ENCODE measurements at places on chromosomes 4 and X. TPM values are rescaled to one million over a fixed set of nuclear protein-coding genes. Genes with fewer than 3 reads are reported as not detected.

The CDKN2AIP gene
- 6.4 TPM for total RNA-seq

The VCX3A gene
- total RNA-seq: not detected

The ARHGAP24 gene
- total RNA-seq: 1.3 TPM

The ADH1A gene
- not detected for total RNA-seq

- DNase-seq: no peak
- no peak overlapping the region for H3K4me3 ChIP-seq
- no peak overlapping the region for H3K27ac ChIP-seq
- H3K4me1 ChIP-seq: no peaks in the 10 kb centered on the region
- H3K27me3 ChIP-seq: no peaks in the 10 kb centered on the region
Observed at GRCh38 chrX:15158736-15159406, 111.0 kb downstream of the ASB9 start.

DNA sequence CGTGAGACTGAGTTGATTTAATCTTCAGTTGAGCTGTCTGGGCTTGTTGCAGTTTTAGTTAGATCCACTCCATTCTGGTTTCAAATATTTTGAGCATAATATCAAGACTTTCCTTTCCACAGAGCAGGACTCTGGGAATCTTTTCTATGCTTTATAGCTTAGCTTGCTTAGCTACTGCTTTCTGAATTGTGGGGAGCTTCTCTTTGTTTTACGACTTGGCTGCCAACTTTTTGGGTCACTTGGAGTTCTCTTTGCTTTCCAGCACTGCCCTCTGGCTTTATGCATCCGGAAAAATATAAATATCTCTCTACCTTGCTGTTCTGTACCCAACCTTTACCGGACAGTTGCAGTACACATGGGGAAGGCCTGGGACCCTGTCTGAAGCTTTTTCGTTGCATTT is 292.1 kb downstream of the STIM2 start:
- no peak overlapping the region for H3K27ac ChIP-seq
- H3K4me1 ChIP-seq: no peaks in the 10 kb centered on the region
- DNase-seq: no peak
- H3K36me3 ChIP-seq: no peaks in the 10 kb centered on the region
- no peak overlapping the region for H3K4me3 ChIP-seq
- H3K27me3 ChIP-seq: no peaks in the 10 kb centered on the region

- no peaks in the 10 kb centered on the region for H3K36me3 ChIP-seq
- H3K4me3 ChIP-seq: peak within 1 kb of the TSS; percentile 59
- peak; percentile 48 for DNase-seq
- H3K4me1 ChIP-seq: peaks cover 2% of the 10 kb centered on the region
- no peaks in the 10 kb centered on the region for H3K27me3 ChIP-seq
- peak within 1 kb of the TSS; percentile 93 for H3K27ac ChIP-seq
Observed at GRCh38 chr4:48268956-48269860, at the start of gene TEC. Gene TEC, minus strand, starts transcription at chr4:48269838. Its CDS starts 41,224 bp downstream, at chr4:48228614.

- H3K4me3 ChIP-seq: no peak overlapping the region
- H3K36me3 ChIP-seq: no peaks in the 10 kb centered on the region
- H3K27me3 ChIP-seq: no peaks in the 10 kb centered on the region
- H3K27ac ChIP-seq: no peak overlapping the region
- no peaks in the 10 kb centered on the region for H3K4me1 ChIP-seq
Observed at GRCh38 chrX:10296576-10296975, 139.8 kb downstream of the CLCN4 start.

DNA sequence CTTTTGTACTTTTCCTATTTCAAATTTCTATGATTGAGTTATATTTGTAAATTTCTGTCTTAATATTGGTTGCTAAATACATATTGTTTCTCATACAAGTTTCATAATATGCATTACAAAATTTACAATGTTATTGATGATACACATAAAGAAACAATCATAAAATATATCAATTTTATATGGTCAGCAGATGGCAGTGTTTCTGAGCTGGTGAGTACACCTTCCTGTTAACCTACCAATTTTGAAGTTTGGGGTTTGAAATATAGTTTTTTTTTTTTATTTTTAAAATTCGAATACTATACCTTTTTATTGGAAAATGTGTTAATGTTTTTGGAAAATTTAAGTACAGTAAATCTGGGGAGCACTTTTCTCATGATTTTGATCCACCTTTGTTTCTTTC is 1953.1 kb upstream of the ADGRL3 start:
- H3K4me3 ChIP-seq: no peak overlapping the region
- no peaks in the 10 kb centered on the region for H3K27me3 ChIP-seq
- no peaks in the 10 kb centered on the region for H3K4me1 ChIP-seq
- H3K27ac ChIP-seq: no peak overlapping the region
- no peaks in the 10 kb centered on the region for H3K36me3 ChIP-seq
- no peak for DNase-seq

- H3K27me3 ChIP-seq: no peaks in the 10 kb centered on the region
- no peak for DNase-seq
- H3K4me1 ChIP-seq: no peaks in the 10 kb centered on the region
- no peaks in the 10 kb centered on the region for H3K36me3 ChIP-seq
- H3K4me3 ChIP-seq: no peak overlapping the region
Observed at GRCh38 chr4:152451496-152451895, 84.4 kb downstream of the FBXW7 start.

DNA sequence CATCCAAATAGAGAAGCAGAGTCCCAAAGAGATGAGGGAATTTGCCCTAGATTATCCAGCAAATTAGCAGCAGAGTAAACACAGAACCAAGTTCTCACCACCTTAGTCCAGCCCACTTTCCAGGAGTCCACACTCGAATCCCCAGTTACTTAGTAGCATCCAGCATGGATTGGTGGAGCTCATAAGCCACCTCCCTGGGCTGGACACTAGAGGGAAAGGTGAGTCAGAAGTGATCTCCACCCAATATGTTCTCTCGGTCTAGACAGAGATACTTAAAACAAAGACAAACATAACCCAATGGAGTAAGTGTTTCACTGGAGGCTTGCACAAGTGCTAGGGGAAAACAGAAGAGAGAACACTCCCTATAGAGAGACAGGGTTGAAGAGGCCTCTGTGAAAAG is 105.1 kb upstream of the CPEB2 start:
- no peaks in the 10 kb centered on the region for H3K4me1 ChIP-seq
- H3K27ac ChIP-seq: no peak overlapping the region
- DNase-seq: no peak
- H3K36me3 ChIP-seq: no peaks in the 10 kb centered on the region
- H3K27me3 ChIP-seq: no peaks in the 10 kb centered on the region
- no peak overlapping the region for H3K4me3 ChIP-seq

- H3K27ac ChIP-seq: no peak overlapping the region
- no peaks in the 10 kb centered on the region for H3K4me1 ChIP-seq
- H3K27me3 ChIP-seq: no peaks in the 10 kb centered on the region
Observed at GRCh38 chr4:21744046-21744445, 204.5 kb downstream of the KCNIP4 start.

DNA sequence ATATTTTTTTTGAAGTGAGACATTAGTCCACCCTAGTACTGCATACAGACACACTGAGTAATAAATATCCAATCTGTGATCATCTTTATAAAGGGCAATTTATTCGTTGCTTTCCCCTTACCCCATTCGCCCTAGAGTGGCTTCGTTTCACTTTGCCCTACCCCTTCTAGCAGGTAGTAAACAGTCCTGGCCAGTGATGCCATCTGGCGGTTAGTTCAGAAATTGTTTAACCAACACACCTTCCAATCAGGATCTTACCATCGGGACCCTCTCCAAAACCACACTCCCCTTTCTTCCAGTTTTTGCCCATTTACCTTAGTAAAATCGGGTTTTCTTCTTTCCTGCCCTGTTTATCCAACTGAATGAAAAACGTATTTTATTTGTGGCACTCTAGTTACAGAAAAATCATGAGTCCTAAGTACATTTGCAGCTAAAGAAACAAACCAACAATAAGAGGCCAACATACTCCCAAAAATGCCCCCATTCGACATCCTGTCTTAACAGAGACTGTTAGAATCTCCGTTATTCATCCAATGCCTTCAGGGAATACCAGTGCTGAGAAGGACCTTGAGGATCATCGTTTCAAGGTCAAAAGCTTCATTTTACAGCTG is 2.2 kb downstream of the PPA2 start:
- H3K36me3 ChIP-seq: no peaks in the 10 kb centered on the region
- H3K4me3 ChIP-seq: peak overlapping the region; percentile 87
- H3K27me3 ChIP-seq: no peaks in the 10 kb centered on the region
- H3K27ac ChIP-seq: no peak overlapping the region
- H3K4me1 ChIP-seq: peaks cover 8% of the 10 kb centered on the region

DNA sequence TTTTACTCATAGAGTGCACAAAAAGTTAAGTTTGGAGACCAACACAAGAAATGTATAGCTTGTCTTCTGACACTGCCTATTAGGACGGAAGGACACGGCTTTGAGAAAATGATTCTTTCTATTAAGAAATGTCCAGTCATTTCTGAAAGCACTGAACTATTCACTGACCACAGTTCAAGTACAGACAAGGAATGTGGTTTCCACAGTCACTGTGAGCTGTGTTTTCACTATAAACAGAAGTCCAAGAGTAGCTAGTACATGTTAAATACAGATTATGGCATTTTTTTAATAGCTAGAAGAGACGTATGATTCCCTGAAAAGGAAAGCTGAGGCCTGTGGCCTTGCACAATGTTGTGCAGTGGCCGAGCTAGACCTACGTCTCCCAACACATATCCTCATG is 115.1 kb upstream of the GPM6A start:
- no peaks in the 10 kb centered on the region for H3K36me3 ChIP-seq
- no peak for DNase-seq
- H3K27me3 ChIP-seq: no peaks in the 10 kb centered on the region
- H3K27ac ChIP-seq: no peak overlapping the region
- H3K4me1 ChIP-seq: peaks cover 8% of the 10 kb centered on the region

DNA sequence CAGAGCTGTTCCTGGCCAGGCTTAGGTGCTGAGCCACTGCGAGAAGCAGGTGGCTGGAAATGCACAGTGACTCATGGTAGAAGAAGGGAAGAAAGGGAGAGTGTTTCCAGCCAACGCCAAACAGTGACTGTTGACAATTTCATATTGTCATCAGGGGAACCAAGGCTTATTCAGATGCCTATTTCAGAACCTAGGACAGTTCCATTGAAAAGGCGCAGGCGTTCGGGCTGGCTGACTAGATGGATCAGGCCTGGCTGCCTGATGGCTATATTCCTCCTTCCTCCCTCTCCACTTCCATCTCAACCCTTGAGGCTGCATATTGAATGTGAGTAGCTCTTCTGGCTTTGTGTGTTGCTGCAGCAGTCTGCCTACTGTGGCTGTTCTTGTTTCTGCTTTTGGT is 73.0 kb upstream of the FRMPD4 start:
- no peaks in the 10 kb centered on the region for H3K36me3 ChIP-seq
- no peak overlapping the region for H3K27ac ChIP-seq
- DNase-seq: no peak
- H3K27me3 ChIP-seq: no peaks in the 10 kb centered on the region
- no peaks in the 10 kb centered on the region for H3K4me1 ChIP-seq
- no peak overlapping the region for H3K4me3 ChIP-seq

- H3K27me3 ChIP-seq: no peaks in the 10 kb centered on the region
- no peak for DNase-seq
- H3K4me1 ChIP-seq: no peaks in the 10 kb centered on the region
- H3K27ac ChIP-seq: no peak overlapping the region
Observed at GRCh38 chr4:120775431-120775830, 147.1 kb downstream of the PRDM5 start.

DNA sequence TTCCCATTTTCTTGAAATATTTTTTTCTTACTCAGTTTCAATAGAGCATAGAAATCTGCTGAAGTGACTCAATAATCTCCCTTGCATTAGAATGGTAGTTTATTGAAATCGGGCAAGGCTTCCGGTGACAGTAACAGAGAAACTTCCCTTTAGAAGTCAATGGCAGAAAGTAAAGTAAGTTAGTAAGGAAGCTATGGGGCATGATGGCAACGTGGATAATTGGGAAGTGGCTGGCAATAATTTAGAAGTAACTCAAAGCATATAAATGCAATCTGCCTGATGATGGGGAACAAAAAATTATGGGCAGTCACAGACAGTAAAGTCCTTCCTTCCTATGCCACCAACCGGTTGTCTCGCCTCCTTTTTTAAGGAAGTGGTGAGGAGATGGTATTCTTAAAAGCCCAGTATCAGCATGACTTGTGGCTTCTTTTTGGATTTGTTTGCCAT is 7.6 kb downstream of the CYBB start:
- H3K4me1 ChIP-seq: no peaks in the 10 kb centered on the region
- H3K36me3 ChIP-seq: no peaks in the 10 kb centered on the region
- no peak for DNase-seq

- H3K36me3 ChIP-seq: no peaks in the 10 kb centered on the region
- no peaks in the 10 kb centered on the region for H3K4me1 ChIP-seq
- H3K4me3 ChIP-seq: no peak overlapping the region
- no peaks in the 10 kb centered on the region for H3K27me3 ChIP-seq
Observed at GRCh38 chr4:153260553-153261300, 56.5 kb downstream of the TRIM2 start.

GRCh38 chr4:158316264-158316663 is 106.0 kb downstream of the TMEM144 start:
- H3K4me1 ChIP-seq: no peaks in the 10 kb centered on the region
- no peak overlapping the region for H3K4me3 ChIP-seq
- no peaks in the 10 kb centered on the region for H3K36me3 ChIP-seq
- no peak for DNase-seq

- no peak overlapping the region for H3K4me3 ChIP-seq
- H3K36me3 ChIP-seq: no peaks in the 10 kb centered on the region
- DNase-seq: no peak
Observed at GRCh38 chr4:151841107-151841506, 80.3 kb upstream of the GATB start.

- DNase-seq: no peak
- no peaks in the 10 kb centered on the region for H3K36me3 ChIP-seq
- no peaks in the 10 kb centered on the region for H3K27me3 ChIP-seq
- no peak overlapping the region for H3K27ac ChIP-seq
- no peak overlapping the region for H3K4me3 ChIP-seq
- H3K4me1 ChIP-seq: no peaks in the 10 kb centered on the region
Observed at GRCh38 chrX:49845701-49846403, 16.7 kb downstream of the PAGE4 start.

GRCh38 chr4:174657472-174657871 is 135.2 kb upstream of the HPGD start:
- H3K27ac ChIP-seq: no peak overlapping the region
- no peaks in the 10 kb centered on the region for H3K36me3 ChIP-seq
- H3K4me1 ChIP-seq: no peaks in the 10 kb centered on the region
- DNase-seq: no peak
- H3K4me3 ChIP-seq: no peak overlapping the region
- H3K27me3 ChIP-seq: no peaks in the 10 kb centered on the region

- H3K36me3 ChIP-seq: no peaks in the 10 kb centered on the region
- H3K27ac ChIP-seq: no peak overlapping the region
Observed at GRCh38 chr4:52853351-52853750, 8.8 kb upstream of the RASL11B start.

DNA sequence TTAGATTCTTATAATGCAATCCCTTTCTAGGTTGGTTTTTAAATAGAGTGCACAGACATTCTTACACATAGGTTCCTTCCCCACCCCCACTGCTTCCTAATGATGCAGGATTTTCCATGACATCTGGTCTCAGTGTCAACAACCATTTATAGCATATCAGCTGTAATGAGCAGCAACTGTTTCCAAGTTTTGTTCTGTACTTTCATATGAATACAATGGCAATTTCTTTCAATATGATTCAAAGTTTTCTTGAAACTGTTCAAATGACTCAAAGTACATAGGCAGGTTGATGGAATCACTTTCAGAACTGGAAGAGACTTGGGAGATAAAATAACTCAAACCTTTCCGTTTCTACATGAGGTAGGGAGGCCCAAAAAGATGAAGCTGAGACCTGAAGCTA is 220.7 kb downstream of the CAMK2D start:
- no peaks in the 10 kb centered on the region for H3K27me3 ChIP-seq
- H3K4me1 ChIP-seq: peaks cover 23% of the 10 kb centered on the region
- DNase-seq: peak; percentile 26
- no peaks in the 10 kb centered on the region for H3K36me3 ChIP-seq
- no peak overlapping the region for H3K4me3 ChIP-seq
- no peak overlapping the region for H3K27ac ChIP-seq
